GM04504 (cell line): ENCODE measurements at places on chromosomes 11 and 22.

DNA sequence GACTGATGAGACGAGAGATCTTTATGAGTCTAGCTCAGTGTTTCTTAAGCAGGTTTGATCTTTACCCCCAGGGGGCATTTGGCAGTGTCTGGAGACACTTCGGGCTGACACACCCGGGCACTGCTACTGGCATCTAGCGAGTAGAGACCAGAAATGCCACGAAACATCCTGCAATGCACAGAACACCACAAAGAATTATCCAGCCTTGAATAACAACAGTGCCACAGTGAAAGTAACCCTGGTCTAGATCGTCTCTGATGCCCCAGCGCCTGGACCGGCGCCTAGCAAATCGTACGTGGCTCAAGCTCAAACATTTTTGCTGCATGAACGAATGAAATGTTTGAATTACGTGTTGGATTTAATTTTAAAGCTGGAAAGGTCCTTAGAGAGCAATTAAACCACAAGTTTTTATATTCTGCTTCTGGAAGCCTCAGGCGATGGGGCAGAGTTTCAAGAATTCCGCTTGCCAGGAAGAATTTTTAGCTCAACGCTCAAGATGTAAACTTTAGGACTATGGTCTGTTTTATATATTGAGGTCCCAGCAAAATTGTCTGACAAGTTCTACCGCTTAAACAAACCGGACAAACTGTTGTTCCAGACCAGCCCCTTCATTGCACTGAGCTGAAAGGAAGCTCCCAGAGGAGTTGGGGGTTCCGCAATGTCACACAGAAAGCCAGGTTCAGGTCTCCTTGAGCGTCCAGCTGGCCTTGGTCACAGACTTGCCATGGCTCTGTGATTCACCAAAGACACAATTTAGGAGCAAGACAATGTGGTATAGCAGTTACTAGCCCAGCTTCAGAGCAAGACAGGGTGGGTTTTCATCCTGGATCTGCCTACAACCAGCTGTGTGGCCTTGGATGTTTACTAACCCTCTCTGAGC is 44.2 kb upstream of the SMTN start:
- peak; percentile 82 for DNase-seq

DNA sequence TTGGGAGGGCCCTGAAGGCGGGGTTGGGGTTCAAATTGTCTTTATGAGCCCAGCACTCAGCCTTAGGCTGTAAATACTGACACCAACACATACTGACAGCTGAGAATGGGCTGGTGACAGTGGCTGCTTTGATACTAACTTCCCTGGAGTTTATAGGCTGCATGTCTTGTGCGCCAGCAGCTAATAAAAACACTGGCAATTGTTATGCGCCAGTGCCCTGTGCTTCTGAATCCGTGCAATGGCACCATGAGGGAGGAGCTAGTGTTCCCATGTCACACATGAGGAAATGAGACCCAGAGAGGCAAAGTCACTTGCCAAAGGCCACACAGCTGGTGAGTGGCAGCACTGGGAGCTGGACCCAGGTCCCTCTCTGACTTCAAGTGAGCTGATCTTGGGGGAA is 23.8 kb downstream of the SHISAL1 start:
- no peak for DNase-seq

- no peak for DNase-seq
These were observed 286.6 kb downstream of the SWAP70 start for GRCh38 chr11:9950462-9950861.

- DNase-seq = no peak
These were observed 388.9 kb upstream of the LRRC4C start for GRCh38 chr11:41848349-41848748.

DNA sequence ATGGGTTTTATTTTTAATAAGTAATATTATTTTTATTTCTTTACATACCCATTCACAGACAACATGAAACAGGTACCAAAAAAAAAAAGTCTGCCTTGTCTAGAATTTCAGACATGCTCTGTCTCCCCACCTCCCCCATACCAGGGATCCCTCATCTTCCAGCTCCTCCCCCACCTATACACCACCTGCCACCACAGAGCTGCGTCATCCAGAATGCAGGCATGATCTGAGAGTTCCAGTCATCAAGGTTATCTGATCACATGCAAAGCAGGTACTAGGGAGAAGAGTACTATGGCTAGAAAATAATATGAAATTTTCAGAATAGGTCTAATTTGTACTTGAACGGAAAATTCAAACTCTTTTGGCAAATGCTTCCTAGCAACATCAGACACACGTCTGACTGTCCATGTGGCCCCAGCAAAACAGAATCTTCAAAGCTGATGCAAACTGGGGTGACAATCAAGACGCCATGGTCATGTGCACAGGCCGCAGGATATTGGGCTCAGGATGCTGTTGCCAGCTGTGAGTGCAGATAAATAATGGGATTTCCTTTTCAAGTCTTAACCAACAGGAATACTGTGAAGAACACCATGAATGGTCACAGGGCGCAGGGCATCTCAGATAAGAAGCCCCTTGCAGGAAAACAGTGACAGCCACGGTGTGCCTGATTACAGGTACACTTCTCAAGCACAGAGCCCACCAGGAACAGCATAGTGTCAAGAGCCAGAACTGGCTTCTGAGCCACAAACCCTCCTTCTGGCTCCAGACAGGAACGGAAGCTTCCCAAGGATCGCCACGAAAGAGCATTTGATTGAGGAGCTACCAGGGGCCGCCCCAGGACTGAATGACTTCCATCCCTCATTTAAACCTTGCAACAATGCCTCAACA is 169.5 kb downstream of the EFCAB6 start:
- DNase-seq = no peak

DNA sequence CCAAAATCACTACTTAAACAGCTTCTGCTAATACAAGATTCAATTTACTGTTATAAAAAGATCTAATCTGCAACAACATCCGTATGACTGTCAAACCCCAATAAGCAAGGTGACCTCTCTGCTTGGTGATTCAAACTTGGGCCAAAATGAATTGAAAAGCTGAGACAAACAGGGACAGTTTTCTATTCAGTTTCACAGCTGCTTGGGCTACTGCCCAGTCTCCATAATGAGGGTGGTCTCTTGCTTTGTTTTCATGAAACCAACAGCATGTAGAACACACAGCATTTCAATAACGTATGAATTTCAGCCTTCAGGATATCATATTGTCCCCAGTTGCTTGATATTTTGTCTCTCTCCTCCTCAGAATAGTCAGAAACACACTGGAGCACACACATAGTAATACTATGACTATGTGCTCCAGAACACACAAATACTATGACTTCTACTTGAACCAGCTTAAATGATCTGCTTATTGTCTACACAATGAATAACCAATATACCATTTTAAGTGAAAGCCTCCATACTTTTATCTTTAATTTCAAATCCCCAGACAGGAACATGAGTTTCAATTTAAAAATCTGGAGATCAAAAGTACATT is 285.0 kb downstream of the TTC28 start:
- DNase-seq = no peak

- DNase-seq = no peak
These were observed 10.3 kb downstream of the PIK3C2A start for GRCh38 chr11:17197431-17197898.

- DNase-seq = no peak
These were observed 199.9 kb downstream of the MAML2 start for GRCh38 chr11:96143041-96143521.

DNA sequence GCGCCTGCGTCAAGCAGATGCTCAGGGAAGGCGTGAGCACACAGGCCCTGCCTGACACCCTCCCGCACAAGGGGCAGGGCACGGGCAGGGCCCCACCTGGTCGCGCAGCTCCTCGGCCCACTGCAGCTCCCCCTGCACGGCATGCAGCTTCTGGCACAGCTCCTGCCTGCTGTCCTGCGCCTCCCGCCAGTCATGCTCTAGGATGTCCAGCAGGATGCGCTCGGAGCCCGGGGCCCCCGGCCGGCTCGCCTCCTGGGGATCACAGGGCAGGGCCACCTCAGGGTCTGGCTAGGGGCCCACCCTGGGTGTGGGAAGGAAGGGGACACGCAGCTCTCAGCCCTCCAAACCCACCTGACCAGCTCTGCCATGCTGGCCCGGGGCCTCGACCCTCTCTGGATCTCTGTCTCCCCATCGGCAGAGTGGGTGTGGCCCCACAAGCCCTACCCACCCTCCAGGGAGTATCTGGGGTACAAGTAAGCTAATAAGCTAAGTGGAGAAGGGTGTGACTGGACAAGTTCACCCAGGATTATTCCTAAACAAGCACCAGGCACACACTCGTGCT is 10.7 kb downstream of the CARD10 start:
- DNase-seq = no peak

DNA sequence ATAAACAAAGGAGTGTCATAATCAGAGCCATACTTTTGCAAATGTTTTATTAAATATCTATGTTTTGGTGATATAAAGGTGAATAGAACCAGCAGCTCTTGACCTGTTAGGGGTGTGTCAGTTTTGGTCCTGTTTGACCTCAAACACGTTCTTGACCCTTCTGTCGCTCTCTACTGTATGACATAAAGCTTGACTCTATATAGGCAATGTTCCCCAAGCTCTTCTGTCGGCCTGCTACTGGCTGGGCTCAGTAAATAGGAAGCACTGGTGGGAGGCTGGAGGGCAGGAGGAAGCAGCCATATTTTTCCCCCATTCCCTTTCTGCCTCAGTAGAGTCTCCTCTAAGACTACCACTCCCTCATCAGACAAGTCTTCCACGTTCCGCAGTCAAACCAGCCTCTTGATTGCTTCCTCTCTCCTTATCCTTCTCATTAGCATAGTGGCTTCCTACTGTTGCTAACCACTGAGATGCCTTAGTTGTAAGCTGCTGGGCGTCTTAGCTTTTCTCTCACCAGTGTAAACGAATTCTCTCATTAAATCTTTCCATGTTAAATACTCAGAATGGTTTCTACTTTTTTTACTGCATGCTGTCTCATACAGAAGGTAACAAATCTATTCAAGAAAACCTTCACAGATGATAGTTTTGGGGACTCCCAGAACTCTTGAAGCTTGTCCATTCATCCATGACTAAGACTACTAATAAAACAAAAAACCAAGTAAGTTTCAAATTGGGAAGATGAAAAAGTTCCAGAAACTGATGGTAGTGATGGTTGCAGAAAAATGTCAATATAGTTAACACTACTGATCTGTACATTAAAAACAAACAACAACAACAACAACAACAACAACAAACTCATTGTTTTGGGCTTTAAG is 3.3 kb downstream of the NPAT start:
- DNase-seq = no peak

DNA sequence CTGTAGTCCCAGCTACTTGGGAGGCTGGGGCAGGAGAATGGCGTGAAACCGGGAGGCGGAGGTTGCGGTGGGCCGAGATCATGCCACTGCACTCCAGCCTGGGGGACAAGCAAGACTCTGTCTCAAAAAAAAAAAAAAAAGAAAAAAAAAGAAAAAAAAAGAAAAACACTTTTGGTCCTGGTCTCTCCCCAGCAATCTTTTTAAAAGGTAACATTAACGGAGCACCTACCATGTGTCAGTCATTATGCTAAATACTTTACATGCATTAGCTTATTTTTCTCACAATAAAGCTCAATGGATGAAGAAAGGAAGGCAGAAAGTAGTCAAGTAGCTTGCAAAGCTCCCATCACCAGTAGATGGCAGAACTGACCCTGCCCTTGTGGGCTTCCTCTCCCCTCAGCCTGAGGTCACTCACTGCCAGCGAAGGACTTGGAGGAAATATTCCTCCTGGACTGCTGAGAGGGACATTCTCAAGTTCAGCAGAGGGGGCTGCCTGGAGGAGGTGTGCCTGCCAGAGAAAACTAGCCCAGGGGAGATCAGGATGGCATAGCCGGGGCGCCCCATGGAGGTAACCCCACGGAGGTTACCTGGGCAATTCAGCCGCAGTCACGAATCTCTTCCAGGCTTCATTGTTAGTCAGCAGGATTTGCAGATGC is 15.5 kb downstream of the APOL3 start:
- DNase-seq = no peak

DNA sequence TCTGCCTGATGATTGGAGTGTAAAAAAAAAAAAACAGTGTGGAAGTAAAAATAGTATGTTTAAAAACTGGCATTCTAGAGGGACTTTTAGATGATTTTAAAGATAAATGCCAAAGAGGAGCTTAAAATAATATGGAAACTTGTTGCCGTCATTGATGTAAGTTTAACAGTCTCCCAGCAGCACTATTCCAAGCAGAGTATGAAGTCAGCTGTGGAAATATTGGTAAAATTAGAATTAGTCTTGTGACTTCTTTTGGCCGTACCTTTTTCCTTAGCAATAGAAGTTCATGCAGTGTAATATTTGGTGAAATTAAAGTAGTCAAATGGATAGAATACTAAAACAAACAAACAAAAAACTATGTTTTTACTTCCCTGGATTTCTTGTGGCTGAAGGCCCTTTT is 134.9 kb downstream of the METTL15 start:
- no peak for DNase-seq

DNA sequence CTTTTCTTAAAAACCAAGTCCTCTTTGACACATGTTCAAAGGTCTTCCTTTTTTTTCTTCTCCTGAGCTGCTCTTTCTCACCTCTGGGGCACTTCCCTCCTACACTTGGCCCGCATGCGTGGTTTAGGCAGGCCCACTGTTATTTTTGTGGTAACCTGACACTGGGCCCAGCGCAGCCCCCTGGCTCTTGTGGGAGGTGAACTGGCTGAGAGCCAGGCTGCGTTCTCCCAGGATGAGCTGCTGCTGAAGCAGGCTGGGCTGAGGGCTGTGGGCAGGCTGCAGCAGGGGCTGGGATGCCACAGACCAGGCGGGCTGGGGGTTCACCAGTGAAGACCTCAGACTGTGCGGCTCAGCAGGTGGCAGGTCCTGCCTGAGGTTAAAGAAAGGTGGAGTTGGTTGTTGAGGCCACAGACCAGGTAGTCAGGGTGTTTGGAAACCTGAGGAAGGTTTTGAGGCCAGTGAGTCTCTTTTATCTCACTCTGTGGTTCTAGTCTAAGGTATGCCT is 72.4 kb downstream of the TEAD1 start:
- DNase-seq = no peak

DNA sequence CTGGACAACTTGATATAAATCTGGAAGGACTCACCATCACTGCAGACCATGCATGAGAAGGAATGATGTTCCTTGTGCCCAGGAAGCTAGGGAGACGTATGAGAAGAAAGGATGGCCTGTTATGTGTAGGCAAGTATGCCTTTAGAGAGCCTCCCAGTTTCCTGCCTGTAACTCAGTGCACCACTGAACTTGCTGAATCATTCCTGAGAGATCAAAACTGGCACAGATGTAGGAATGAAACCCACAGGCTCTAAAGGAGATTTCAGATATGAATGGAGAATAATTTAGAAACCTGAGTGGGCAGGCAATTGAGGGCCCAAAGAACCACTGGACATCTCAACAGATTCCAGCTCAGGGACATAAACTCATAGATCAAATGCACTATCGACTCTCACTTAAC is 38.4 kb upstream of the PRSS23 start:
- DNase-seq = peak; percentile 30

DNA sequence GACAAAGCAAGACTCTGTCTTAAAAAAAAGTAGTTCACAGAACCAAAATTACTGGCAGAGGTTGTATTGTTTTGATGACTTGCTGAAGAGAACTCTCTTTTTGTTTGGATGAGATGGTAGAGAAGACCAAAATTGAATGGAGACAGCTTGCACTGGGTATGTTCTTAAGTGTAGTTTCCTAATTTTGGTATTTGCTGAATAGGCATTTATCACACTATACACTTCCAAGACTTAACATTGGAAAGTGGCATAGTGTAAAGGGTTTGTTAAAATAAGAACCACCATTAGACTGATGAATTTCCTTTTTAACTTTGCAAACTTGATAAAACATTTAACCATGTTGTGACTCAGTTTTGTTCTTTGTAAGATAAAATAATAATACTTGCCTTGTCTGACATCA is 5.3 kb upstream of the DCUN1D5 start:
- DNase-seq = no peak

- no peak for DNase-seq
These were observed 121.3 kb downstream of the NECTIN1 start for GRCh38 chr11:119607726-119608125.

GRCh38 chr22:41314821-41315220 is 13.5 kb downstream of the ZC3H7B start:
- no peak for DNase-seq

- no peak for DNase-seq
These were observed at the start of gene SAA1 for GRCh38 chr11:18265949-18266348. Gene SAA1 (plus strand): TSS chr11:18266264. CDS start chr11:18266888, 624 bp downstream.
